ENCODE measurements at places on chromosomes 3 and 15.
A peak's percentile ranks its signal among the peaks of the same experiment; 100 is the strongest.

DNA sequence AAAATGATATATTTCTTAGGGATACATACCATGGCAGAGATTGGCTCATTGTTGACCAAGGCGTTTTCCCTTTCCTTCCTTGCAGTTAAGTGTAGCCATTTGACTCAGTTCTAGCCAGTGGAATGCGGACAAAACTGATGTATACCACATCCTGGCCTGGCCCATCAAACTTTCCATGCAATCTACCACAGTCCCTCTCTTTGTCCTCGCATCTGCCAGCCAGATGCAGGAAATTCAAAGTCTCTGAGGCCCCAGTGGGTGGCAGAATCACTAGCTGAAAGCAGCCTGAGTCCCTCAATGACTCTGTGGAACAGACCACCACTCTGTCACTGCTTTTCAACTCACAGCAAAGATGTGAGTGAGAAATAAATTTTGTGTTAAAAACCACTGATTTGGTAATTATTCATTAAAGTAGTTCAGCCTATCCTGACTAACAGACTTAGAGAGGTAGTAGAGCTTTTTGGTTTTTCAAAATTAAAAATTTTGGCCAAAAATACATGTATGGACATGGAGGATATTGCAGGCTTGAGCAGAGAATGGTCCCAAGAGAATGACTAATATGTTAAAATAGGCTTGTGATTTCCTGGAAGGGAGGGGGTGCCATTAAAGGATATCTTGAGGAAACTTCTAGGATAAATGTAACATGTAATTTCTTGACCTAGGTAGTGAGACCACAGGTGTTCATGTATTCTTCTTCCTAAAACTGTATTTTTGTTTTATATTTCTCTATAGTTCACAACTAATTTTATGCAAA, 10.9 kb downstream of the LRRFIP2 start:
- H3K27me3 ChIP-seq, result no peaks in the 10 kb centered on the region
- H3K4me3 ChIP-seq, result no peak overlapping the region
- H3K4me1 ChIP-seq, result peaks cover 30% of the 10 kb centered on the region
- peaks cover 41% of the 10 kb centered on the region for H3K36me3 ChIP-seq
- no peak for DNase-seq
- H3K27ac ChIP-seq, result peak overlapping the region; percentile 78

DNA sequence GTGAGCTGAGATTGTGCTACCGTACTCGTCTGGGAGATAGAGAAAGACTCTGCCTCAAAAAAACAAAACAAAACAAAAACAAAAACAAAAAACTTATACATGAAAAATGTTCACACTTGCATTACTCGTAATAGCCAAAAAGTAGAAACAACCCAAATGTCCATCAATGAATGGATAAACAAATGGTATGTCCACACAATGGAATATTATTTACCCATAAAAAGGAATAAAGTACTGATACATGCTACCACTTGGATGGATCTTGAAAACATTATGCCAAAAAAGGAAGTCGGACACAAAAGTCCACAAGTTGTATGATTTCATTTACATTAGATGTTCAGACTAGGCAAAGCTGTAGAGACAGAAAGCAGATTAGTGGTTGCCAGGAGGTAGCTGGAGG, 26.7 kb downstream of the PCYT1A start:
- DNase-seq, result no peak
- H3K36me3 ChIP-seq, result peaks cover 66% of the 10 kb centered on the region
- H3K27me3 ChIP-seq, result no peaks in the 10 kb centered on the region
- H3K27ac ChIP-seq, result peak overlapping the region; percentile 31
- peaks cover 2% of the 10 kb centered on the region for H3K4me1 ChIP-seq

- H3K27me3 ChIP-seq, result no peaks in the 10 kb centered on the region
- peaks cover 23% of the 10 kb centered on the region for H3K4me1 ChIP-seq
- H3K36me3 ChIP-seq, result no peaks in the 10 kb centered on the region
- DNase-seq, result no peak
- H3K27ac ChIP-seq, result peak overlapping the region; percentile 32
These were observed 141.4 kb downstream of the ADAMTS17 start for GRCh38 chr15:100200287-100200880.

DNA sequence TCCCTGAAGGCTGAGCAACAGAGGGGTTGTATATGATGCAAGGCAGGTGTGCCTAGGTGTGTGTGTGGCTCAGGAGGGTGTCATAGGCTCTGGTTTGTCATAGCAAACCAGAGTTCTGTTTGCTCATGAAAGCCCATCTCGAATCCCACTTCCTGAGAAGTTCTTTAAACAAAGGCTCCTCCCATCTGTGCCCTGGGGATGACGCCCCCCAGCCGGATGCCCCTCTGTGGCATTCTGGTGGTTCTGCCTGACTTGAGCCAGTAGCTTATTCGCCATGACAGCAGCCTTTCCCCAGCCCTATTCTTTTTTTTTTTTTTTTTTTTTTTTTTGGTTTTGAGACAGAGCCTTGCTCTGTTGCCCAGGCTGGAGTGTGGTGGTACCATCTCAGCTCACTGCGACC, 45.4 kb downstream of the PDIA5 start:
- no peak overlapping the region for H3K4me3 ChIP-seq
- DNase-seq, result no peak
- H3K27ac ChIP-seq, result no peak overlapping the region
- H3K36me3 ChIP-seq, result peaks cover 66% of the 10 kb centered on the region

GRCh38 chr3:77081240-77081661, 41.4 kb downstream of the ROBO2 start:
- H3K27me3 ChIP-seq, result no peaks in the 10 kb centered on the region
- no peaks in the 10 kb centered on the region for H3K36me3 ChIP-seq
- H3K4me3 ChIP-seq, result no peak overlapping the region
- no peaks in the 10 kb centered on the region for H3K4me1 ChIP-seq
- no peak for DNase-seq
- no peak overlapping the region for H3K27ac ChIP-seq

GRCh38 chr3:190378240-190378891, 9.6 kb upstream of the CLDN16 start:
- H3K27me3 ChIP-seq, result peaks cover 4% of the 10 kb centered on the region
- no peak overlapping the region for H3K27ac ChIP-seq
- H3K4me1 ChIP-seq, result no peaks in the 10 kb centered on the region

DNA sequence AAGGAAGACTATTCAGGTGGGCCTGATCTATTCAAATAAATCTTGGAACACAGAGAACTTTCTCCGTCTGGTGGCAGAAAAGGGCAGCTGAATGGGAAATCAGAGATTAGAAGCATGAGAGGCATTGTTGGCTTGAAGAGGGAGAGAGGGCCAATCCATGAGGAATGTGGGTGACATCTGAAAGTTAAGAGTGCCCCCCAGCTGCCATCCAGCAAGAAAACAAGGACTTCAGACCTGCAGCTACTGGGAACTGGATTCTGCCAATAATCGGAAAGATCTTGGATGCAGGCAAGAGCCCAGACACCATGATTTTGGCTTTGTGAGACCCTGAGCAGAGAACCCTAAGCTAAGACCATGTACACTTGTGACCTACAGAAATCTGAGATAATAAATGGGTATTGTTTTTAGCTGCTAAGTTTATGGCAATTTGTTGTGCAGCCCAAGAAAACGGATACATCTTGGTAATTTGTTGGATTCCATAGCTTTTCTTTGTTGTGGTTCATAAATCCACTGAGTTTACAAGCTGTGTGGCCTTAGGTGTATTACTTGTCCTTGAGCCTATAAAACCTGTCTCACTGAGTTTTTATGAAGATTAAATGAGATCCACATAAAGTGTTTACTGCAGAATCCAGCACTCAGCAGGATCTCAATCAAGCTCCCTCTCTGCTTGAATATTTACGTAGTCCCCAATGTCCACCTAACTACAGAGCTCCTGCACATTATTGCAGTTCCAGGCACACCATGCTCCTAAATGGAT, 82.1 kb upstream of the PRTG start:
- peaks cover under 1% of the 10 kb centered on the region for H3K27me3 ChIP-seq
- DNase-seq, result no peak
- H3K4me1 ChIP-seq, result peaks cover 5% of the 10 kb centered on the region
- H3K4me3 ChIP-seq, result no peak overlapping the region
- H3K36me3 ChIP-seq, result no peaks in the 10 kb centered on the region
- H3K27ac ChIP-seq, result no peak overlapping the region

GRCh38 chr3:108008106-108008505, 82.7 kb downstream of the CD47 start:
- H3K36me3 ChIP-seq, result peaks cover 5% of the 10 kb centered on the region
- H3K4me1 ChIP-seq, result peaks cover 6% of the 10 kb centered on the region

DNA sequence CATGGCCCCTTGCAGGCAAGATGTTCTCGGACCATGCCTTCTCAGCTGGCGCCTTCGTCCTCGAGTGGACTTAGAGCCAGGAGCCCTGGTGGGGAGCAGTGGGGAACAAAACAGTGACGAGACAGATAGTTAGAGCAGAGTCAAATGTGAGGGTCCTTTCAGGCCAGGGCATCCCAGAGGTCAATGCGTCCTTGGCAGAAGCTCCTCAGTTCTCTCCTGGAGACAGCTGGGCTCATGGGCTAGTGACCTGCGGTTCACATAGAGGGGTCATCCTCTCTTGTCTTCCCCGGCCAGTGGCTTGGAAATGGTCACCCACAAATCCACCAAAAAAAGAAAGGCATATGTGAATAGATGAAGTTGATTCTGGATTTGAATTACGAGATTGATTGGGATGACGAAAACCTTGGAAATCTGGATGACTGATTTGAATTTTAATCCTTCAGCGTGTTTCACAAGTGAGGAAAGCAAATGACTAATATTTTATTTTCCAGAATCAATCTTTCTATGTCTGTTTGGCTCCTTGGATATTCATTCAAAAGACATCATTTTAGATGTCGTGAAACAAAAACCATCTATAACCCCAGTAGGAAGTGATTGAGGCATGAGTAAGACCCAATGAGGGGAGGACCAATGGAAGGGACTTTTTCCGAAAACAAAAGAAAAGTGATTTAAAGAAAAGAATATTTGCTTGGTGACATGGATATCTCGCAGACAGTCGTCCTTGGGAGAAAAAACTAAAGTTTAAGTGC, 84.5 kb downstream of the ASB7 start:
- H3K27me3 ChIP-seq, result peaks cover 9% of the 10 kb centered on the region
- H3K27ac ChIP-seq, result no peak overlapping the region
- no peak overlapping the region for H3K4me3 ChIP-seq
- H3K4me1 ChIP-seq, result peaks cover 3% of the 10 kb centered on the region
- no peaks in the 10 kb centered on the region for H3K36me3 ChIP-seq

DNA sequence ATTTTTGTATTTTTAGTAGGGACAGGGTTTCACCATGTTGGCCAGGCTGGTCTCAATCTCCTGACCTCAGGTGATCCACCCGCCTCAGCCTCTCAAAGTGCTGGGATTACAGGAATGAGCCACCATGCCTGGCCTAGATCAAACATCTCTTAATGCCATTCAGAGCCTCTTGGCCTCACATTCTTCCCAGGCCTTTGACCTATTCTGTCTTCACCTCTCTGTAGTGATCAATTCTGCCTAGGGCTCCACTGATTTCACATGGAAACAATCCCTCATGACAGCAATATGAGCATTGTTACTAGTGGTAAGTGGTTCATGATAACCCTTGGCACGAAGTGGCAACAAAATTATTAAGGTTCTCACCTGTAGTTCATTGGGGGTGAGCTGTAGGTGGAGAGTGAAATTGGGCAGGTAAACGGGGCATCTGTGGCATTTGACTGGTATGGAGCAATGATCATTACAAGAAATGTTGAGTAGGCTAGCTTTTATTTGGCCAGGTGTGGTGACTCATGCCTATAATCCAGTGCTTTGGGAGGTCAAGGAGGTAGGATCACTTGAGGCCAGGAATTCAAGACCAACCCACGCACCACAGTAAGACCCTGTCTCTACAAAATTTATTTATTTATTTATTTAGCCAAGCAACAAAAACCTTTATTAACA, 4.8 kb upstream of the ARPIN start:
- DNase-seq, result no peak
- H3K4me1 ChIP-seq, result no peaks in the 10 kb centered on the region
- no peak overlapping the region for H3K4me3 ChIP-seq
- peaks cover 24% of the 10 kb centered on the region for H3K27me3 ChIP-seq

GRCh38 chr3:94811836-94812235, 749.0 kb downstream of the NSUN3 start:
- no peak overlapping the region for H3K27ac ChIP-seq
- no peaks in the 10 kb centered on the region for H3K27me3 ChIP-seq
- DNase-seq, result no peak
- no peak overlapping the region for H3K4me3 ChIP-seq

DNA sequence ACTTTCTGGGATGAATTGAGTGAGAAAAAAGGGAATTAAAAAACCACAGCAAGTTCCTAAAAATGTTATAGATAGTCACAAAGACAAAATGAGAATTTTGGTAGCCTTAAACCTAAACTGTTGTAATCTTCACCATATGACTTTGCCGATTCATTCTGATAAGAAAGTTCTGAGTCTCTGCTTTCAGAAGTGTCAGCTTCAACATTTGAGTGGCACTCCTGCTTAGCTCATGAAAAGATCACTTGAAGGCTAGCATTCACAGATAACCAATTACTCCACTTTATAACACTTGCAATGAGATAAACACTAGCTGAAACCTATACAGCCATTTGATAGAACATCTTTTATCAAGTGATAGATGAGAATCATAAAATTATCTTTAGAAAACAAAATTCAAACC, 288.1 kb upstream of the POU1F1 start:
- H3K4me3 ChIP-seq, result no peak overlapping the region
- H3K27ac ChIP-seq, result no peak overlapping the region
- no peaks in the 10 kb centered on the region for H3K27me3 ChIP-seq
- no peak for DNase-seq
- no peaks in the 10 kb centered on the region for H3K4me1 ChIP-seq

- no peak overlapping the region for H3K27ac ChIP-seq
- H3K36me3 ChIP-seq, result no peaks in the 10 kb centered on the region
- DNase-seq, result no peak
- H3K27me3 ChIP-seq, result peaks cover 18% of the 10 kb centered on the region
- H3K4me3 ChIP-seq, result no peak overlapping the region
These were observed 43.8 kb upstream of the UACA start for GRCh38 chr15:70806992-70807712.

- H3K27ac ChIP-seq, result no peak overlapping the region
- H3K4me3 ChIP-seq, result no peak overlapping the region
- no peaks in the 10 kb centered on the region for H3K36me3 ChIP-seq
- no peaks in the 10 kb centered on the region for H3K4me1 ChIP-seq
- no peak for DNase-seq
These were observed 331.2 kb upstream of the DCBLD2 start for GRCh38 chr3:99232696-99233095.

DNA sequence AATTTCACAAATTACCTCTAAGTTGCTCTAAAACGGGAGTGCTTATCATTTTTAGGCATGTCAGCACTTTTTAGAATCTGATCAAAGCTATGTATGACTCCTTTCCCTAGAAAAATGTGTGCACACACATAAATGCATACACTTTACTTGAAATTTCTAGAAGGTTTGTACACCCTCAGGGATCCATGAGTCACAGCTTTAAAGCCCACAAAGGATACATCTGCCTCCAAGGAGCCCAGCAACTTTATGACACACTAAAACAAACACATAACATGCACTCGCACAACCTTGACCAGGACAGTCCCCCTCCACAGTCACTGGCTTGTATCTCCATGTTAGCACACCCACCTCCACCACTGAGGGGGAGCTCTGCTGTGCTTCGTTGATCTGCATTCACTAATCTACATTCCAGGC, 722.0 kb upstream of the CFAP20DC start:
- H3K27ac ChIP-seq, result no peak overlapping the region
- H3K4me1 ChIP-seq, result peaks cover 35% of the 10 kb centered on the region
- H3K27me3 ChIP-seq, result peaks cover 3% of the 10 kb centered on the region

- H3K27me3 ChIP-seq, result peaks cover 37% of the 10 kb centered on the region
- peaks cover 15% of the 10 kb centered on the region for H3K4me1 ChIP-seq
- DNase-seq, result no peak
- no peak overlapping the region for H3K27ac ChIP-seq
These were observed 1027.7 kb upstream of the NR2F2 start for GRCh38 chr15:95302809-95303208.

All from naive thymus-derived CD8-positive, alpha-beta T cell (primary cell).